Activated naive CD8-positive, alpha-beta T cell treated with anti-CD3 and anti-CD28 coated beads, Interleukin-2, amount 50 U/mL, for 16 hours (primary cell): ENCODE measurements at places on chromosomes 5 and 9.

- no peak for DNase-seq
These were observed 461.3 kb upstream of the RORB start for GRCh38 chr9:74035786-74036185.

DNA sequence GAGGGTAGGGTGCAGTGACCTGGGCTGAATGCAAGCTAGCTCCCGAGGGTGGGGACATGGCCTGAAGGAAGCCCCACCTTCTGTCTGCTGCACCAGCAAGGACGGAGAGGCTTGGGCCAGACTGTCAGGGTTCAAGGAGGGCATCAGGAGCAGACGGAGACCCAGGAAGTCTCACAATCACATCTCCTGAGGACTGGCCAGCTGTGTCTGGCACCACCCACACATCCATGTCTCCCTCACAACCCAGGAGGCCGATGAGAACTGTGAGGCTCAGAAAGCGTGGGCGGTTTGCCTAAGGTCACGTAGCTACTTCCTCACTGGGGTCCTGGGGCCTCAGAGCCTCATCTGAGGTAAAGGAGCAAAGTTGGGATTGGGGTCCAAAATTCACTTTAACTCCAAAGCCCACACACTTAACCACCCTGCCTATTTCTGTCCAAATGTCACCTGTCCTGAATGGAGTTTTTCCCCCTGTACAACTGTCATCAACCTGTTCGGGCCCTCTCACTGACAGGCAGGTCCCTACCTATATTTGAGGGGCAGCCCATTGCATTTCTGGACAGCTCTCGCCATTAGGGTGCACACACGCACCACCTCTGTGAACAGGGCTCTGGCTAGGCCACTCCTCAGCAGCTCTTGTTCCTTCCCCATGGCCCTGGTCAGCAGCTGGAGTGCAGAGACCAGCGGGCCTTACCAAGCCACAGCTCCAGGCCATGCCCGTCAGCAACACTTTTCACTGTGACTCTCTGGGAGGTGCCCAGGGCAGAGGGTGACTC is 3.4 kb downstream of the IL13 start:
- DNase-seq: no peak

- no peak for DNase-seq
These were observed 434.5 kb upstream of the CDH9 start for GRCh38 chr5:27472871-27473270.

- no peak for DNase-seq
These were observed 285.6 kb downstream of the BRINP1 start for GRCh38 chr9:119083673-119084072.

- no peak for DNase-seq
These were observed 219.9 kb upstream of the NFIL3 start for GRCh38 chr9:91643481-91644077.

DNA sequence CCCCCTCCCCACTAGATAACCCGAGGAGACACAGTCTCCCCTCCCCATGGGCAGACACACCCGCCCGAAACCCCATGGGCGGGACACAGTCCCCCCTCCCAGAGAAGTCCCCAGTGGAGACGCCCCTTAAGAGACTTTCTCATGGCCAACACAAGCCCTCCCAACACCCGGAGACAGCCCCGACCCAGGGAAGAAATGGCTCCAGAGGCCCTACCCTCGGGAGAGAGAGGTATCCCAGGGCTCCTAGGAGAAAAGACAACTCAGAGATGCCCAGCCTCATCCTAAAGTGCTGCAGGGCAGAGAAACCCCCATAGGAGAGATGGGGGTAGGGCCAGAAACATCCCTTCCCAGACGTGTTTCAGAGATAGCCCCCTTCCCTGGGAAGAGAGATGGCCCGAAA is 27.4 kb downstream of the PCDH1 start:
- no peak for DNase-seq

- no peak for DNase-seq
These were observed 671.8 kb upstream of the SEMA6A start for GRCh38 chr5:117246424-117246823.

DNA sequence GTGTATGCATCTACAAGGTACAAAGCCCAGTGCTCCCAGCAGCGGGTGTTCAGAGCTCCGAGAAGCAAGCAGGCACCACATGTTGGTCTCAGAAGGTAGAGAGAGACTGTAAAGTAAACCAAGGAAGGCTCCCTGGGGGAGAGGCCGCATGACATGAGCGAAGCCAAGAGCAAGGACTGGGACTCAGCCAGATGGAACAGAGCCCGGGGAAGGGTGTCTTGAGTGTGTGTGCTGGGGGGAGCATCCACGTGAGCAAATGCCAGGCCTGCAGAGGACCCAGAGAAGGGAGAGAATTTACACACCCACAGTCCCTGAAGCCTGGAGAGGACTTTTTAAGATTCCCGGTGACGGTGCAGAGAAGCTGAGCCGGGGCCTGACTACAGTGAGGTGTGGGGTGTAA is 15.2 kb upstream of the KCNIP1 start:
- DNase-seq: no peak

DNA sequence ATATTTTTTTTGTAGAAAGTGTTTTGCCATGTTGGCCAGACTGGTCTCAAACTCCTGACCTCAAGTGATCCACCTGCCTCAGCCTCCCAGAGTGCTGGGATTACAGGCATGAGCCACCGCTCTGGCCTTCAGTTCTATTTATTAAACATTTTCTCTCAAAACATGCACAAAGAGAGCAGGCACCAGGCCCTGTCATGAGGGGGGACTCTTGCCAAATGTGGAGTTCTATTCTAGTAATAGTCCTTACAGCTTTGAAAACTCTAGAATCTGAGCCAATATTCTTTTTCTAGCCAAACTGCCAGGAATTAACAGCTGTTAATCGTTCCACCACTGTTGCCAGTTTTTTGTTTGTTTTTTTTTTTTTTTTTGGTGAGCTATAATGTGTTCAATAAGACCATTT is 124.6 kb downstream of the TARS1 start:
- DNase-seq: no peak

- no peak for DNase-seq
These were observed 16.7 kb upstream of the NEURL1B start for GRCh38 chr5:172624083-172624995.

DNA sequence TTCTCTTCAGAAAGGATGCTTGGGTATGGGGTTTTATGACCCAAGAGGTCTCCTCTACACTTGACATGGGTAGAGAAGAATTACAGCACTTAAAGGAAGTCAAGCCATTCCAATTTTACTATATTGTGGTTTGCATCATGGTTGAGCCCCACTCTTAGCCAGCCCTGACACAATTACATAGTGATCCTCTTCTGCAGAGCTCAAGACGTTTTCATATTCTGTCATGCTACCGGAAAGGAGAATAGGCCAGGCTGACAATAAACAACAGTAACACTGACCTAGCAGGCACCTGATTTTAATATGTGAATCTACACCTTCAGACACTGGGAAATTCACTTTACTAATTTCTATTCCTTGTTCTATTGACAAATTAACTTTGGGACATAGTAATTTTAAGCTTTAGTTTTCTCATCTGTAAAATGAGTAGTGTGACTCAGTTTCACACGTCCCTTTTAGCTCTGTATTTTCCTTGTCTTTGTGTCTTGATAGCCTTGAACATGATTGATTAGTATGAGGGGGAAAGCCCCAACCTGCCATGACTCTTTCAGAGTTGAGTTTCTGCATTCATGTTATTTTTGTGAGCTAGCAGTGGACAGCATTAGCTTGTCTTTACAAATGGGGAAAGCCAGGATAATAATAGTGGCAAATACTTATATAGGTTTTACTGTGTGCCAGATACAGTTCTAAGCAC is 83.8 kb downstream of the SV2C start:
- no peak for DNase-seq

- peak; percentile 61 for DNase-seq
These were observed 129.9 kb downstream of the RXRA start for GRCh38 chr9:134455934-134456755.

- DNase-seq: no peak
These were observed 156.6 kb upstream of the DMRT1 start for GRCh38 chr9:684941-685340.

- no peak for DNase-seq
These were observed 903.8 kb downstream of the EFNA5 start for GRCh38 chr5:106766916-106767315.

GRCh38 chr5:171093598-171093997 is 215.4 kb upstream of the TLX3 start:
- no peak for DNase-seq

- no peak for DNase-seq
These were observed 6.2 kb downstream of the NUDCD2 start for GRCh38 chr5:163453705-163454104.

DNA sequence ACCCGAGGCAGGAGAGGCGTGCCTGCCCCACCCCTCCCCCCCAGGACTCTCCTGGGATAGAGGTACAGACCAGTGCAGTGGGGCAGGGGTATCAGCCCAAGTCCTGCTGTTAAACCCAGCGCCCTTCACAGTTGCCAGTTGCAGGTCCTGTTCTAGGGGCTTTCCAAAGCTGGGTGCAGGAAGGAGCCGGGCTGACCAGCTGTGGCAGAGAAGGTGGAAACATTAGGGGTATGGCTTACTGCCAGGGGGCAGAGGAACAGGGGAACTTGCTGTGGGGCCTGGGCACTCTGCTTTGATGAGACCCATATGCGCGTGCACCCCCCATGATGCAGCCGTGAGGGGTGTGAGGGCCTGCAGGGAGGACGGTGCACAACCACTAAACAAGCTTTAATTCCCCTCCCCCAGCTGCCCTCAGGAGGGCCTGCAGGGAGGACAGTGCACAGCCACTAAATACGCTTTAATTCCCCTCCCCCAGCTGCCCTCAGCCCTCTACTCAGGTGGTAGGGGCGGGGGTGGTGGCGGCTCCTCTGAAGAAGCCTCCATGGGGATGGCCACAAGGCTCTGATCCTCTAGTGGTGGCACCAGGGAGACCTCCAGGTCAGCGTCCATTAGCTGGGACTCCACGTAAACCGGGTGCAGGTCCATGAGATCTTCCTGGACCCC is 766 bp upstream of the LRRC26 start:
- no peak for DNase-seq

- no peak for DNase-seq
These were observed 132.7 kb downstream of the PAPPA start for GRCh38 chr9:116286297-116286696.

DNA sequence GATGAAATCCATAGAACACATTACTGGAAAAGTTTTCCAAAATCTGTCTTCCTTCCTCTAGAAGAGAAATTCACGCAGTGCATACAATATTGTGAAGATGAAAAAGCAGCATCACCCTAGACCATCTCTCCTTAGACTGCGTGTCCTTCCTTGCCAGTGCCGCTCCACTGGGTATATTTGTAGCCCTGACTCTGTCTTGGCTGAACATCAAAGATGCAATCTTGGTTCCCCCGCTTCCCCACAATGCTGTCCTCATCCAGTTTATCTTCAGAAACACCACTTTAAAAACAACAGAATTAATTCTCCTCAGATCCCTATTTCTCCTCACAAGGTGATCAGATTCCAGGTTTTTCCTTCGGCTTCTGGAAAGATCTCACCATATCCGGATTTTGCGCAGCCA is 53.9 kb downstream of the ROR2 start:
- no peak for DNase-seq

GRCh38 chr9:135077497-135078200 is 9.8 kb upstream of the OLFM1 start:
- no peak for DNase-seq

GRCh38 chr9:5425006-5425628 is 12.6 kb downstream of the PLGRKT start:
- DNase-seq: no peak

DNA sequence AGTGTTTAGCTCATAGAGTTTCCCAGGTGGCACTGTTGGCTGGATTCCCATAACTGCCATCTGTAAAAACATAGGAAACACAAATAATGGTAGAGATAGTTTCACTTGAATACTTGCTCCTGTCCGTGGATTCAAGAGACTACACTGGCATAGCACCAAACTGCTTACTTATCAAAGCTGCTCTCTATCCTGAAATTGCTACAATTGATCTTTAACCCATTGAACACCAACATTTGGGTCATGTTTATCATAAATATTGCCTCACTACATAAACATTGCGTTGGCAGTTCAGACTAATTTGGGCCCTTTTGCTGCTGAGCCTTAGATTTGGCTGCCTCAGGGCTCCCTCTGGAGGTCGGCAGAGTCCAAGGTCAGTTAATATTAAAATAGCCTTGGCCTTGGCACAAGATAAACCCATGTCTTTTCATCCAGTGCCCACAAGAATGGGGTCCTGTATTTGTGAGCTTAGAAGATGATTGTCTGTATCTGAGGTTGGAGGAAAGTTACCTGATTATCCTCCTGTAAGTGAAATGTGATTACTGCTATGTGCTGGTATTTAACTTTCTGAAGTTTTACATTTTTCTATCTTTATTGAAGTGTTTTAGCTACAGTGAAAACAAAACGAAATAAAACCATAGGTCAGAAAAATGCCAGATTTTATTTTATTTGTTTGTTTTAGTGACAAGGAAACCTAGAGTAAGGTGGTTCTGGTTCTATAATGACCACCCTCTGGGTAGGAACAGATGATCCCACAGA is 4.0 kb upstream of the RANBP3L start:
- no peak for DNase-seq

DNA sequence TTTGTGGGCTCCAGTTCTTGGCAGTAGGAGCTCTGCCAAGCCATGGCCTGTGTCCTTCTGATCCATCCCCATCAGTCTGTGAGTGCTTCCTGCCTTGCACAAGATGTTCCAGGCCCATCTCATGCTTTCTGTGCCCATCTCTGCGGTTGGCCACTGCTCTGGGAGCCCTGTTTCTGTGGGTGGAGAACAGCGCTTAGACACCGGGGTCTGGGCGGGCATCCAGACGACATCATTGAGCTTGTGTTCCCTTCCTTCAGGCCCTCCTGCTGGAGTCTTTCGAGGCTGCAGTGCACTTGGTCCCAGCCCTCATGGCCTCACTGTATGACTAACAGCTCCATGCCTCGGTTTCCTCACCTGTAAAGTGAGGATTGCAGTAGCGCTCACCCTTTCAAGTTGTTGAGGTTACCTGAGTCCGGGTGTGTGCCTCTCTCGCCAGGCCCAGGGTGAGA is 14.9 kb upstream of the CARD19 start:
- DNase-seq: no peak
